ENCODE measurements at places on chromosomes 11 and 22.

- no peak for DNase-seq
Measured at GRCh38 chr22:46851941-46852340, 89.5 kb downstream of the TBC1D22A start.

DNA sequence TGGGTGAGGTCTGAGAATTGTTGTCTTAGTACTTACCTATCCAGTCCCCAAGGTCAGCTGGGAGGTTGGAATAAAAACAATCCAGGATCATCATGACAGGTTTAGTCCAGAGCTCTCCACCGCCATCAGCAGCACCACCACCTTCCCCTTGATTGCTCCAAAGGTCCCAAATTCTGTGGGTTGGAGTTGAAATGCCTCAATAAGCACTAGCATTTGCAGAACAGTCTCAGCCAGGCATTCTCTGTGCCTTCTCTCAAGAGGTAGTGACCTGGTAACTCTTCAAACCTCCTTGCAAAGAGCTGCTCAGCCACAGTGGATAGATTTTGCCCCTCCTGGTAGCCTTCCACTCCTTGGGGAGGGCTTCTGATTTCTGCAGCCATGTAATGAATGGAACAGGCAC lies 69.6 kb downstream of the PRDM11 start:
- DNase-seq, result no peak

DNA sequence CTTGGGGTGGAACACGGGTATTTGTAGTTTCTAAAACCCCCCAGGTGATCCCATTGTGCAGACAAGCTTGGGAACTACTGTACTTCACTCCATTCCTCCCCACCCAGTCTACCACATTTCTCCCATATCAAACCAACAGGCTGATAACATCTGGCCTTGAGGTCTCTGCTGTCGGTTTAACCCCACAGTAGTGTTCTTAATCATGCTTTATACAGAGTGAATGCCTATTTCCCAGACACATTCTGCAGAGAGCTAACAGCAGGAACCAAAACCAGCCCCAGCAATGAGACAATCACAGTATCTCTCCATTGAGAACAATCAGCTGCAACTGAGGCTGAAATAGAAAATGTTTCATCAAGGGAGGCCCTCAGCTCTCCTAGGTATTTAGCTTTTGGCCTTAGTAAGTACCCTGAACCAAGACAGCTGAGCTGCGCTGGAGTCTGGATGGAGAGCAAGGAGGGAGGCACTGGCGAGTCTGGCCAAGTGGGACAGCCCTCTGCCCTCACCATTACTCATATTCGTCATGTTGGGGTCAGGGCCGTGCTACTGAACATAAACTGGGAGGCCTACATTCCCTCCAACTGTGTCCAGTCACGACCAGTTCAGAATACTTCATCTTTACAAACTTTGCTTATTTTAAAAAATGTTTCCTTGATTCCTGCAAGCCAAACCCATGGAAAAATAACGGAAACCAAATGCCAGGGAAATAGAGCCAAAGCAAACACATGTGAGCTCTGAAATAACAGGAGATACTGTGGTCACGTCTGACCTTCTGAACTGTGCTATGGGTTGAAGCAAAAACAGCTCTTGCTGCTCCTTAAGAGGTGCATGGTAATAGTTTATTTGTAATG lies 81.0 kb downstream of the CCDC34 start:
- DNase-seq, result peak; percentile 87

DNA sequence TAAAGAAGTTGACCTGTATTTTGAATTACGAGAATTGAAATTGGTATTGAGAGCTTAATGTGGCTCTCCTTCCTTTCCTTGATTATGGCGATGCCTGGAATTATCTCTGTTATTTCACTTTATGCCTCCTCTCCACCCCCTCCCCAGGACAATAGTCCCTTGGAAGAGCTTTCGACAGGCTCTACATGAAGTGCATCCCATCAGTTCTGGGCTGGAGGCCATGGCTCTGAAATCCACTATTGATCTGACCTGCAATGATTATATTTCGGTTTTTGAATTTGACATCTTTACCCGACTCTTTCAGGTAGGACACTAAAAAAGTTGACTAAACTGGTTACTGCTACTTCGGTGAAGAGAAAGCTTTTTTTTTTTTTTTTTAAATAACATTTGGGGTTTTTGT lies 43.2 kb downstream of the MCAM start:
- no peak for DNase-seq

GRCh38 chr11:129722529-129722928 lies 93.1 kb upstream of the TMEM45B start:
- no peak for DNase-seq

DNA sequence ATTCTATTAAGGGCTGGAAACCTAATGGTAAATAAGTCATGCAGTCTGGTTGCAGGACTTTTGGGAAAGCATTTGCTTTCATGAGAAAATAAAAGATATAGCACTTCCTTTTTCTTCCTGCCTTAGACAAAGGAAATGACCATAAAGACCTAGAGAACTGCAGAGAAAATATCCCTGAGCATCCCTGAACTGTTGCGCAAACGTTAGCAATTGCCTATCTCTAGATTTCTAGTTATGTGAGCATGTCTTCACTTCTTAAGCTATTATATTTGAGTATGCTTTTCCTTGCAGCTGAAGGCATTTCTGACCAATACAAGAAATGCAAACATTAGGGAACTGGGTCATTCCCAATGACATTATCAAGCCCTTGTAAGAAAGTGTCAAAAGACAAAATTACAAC lies 110.6 kb downstream of the KIF18A start:
- DNase-seq, result no peak

GRCh38 chr11:88131764-88132470 lies 43.3 kb downstream of the RAB38 start:
- no peak for DNase-seq

DNA sequence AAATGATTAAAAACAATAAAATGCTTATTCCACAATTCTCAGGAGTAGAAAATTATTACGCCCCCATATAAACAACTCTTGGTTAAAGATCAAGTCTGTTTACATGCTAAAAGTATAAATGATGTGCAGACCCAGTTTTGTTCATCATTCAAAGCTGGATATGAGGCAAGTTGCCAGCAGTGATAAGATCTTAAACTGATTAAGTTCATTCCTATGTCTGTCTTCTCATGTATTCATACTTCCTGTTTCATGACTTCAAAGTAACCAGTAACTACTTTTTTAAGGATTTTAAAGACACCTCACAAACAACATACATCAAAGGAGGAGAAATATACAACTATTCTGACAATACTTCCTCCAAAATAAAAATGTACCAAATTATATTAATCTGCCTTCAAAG lies 55.0 kb upstream of the ARHGAP32 start:
- DNase-seq, result peak; percentile 82

- no peak for DNase-seq
Measured at GRCh38 chr11:90661233-90661632, 438.4 kb upstream of the CHORDC1 start.

- DNase-seq, result no peak
Measured at GRCh38 chr11:18684267-18684666, 14.3 kb upstream of the TMEM86A start.

DNA sequence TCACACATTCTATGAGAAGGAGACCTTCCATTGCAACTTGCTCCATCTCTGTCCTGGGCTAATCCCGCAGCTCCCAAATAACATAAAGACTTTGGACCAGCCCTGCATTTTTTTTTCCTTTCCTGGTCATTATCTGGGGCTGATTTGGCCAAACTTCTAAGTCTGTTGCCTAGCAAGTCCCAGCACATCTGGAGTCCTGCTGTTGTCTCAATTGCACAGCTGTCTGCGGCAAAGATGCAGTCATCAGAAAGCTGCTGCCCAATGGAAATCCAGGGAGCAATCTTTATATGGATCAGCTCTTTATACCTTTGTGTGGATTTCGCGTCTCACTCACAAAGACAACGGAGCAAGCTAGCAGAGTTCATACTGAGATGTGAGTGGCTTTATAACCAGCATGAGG lies 105.9 kb downstream of the NXPE2 start:
- DNase-seq, result no peak

DNA sequence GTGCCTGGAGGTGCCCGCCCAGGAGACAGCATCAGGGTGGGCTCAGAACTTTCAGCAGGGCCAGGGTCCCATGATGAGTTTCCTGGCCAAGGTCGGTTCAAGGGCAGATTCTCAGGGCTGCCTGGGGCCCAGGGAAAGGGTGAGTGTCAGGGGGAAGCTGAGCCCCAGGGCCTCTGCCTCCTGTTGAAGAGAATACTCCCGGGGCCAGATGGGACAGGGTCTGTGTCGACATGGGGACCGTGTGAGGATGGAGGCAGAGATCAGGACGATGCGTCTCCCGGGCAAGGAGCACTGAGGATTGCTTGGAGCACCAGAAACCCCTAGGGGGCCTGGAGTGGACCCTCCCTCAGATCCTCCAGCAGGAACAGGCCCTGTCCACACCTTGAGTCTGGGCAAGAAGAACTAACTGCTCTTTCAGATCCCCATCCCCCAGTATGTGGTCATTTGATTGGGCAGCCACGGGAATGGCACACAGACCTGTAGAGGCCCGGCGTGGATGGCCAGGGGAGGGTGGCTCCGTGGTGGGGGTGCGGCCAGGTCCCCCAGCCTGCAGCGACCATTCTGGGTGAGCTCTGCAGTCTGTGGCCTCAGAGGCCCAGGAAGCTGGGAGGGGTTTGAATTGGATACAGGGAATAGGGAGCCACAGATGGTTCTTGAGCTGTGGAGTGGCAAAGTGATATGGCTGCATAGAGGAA lies 1078.7 kb downstream of the BRD1 start:
- DNase-seq, result no peak

DNA sequence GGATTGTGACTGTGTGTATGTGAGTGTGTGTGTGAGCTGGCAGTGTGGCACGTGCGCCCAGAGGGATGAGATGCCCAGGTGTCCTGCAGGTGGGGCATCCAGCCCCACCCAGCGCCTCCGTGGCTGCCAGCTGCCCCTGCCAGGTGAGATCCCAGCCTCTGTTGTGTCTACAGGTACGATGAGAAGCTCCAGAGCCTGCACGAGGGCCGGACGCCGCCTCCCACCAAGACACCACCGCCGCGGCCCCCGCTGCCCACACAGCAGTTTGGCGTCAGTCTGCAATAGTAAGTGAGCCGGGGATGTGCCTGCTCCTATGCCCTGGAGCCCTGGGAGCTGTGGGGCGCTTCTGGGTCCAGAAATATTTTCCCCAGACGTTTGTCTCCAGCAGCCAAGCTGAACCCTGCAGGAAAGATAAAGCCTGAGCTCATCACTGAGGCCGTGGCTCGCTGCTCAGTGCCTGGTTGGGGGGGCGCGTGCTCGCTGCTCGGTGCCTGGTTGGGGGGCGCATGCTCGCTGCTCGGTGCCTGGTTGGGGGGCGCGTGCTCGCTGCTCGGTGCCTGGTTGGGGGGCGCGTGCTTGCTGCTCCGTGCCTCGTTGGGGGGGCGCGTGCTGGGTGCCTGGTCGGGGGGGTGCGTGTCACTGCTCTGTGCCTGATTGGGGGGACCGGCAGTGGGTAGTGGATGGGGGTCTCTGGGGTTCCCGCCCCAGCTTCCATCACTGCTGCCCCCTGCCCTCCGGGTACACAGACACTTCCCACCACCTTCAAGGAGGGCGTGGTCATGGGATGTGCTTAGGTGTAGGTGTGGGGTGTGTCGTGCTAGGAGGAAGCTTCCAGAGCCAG lies 73.2 kb downstream of the ARHGAP8 start:
- DNase-seq, result no peak

DNA sequence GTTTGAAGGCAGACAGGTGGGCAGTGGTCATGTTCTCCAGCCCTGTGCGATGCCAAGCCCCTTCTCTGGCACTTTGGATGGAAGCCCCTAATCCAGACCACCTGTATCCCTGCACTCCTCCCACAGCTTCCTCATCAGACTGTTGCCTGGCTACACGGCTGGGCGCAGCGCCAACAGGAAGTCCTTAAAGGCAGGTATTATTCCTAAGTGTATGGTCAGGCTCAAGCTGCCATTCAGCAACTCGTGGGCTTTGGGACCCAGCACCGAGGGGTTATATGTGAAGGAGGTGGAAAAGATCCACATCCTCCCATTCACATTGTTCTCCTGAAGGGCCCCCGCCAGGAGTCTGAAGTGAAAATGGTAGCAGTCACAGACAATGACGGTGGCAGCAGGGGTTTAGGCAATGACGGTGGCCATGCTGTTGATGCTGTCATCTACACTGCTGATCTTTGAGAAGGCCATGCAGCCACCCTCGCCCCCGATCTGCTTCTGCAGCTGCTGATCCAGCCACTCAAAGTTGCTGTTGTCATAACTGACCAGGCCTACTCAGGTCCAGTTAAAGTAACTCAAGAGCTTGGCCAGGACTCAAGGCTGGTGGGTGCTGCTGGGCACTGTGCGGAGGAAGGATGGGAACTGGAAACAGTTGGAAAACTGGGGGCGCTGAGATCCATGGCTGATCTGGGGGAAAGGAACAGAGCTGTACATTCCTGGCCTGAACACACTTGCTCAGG lies 27.7 kb downstream of the OR6Q1 start:
- DNase-seq, result no peak

All from RPMI7951 (cell line).